Left ventricle myocardium superior (tissue), 1 donor: ENCODE measurements at places on chromosomes 2 and 18. TPM values are rescaled to one million over a fixed set of nuclear protein-coding genes. Genes with fewer than 3 reads are reported as not detected.

- no peak for DNase-seq
Observed at GRCh38 chr2:68660658-68661057, 17.3 kb downstream of the PROKR1 start.

DNA sequence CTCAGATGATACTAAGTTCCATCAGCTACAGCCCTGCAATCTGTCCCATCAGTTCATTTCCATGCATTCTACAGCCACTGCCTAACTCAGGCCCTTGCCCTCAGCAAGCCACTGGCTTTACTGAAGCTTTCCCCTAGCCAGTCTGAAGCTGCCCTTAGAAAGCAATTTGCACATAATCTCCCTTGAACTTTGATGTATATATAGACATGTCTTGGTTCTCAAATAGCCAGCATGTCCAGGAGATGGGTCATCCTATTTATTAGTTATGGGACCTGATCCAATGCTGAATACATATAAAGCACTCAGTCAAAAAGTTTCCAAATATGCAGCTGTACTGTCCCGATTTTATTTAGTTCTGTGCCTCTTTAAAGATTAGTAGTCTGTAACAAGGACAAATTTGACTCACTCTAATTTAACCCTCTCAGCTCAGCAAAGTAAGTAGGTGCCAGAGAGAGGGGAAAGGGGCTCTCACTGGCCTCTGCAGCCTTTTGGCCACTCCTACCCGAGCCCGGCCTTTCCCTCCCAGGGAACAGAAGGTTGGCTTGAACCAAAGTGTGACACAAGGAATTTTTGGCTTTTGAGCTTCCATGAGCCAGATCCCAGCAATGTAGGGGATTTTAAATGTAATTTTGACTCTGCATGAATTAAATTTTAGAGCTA lies 70.7 kb downstream of the CCDC93 start:
- no peak for DNase-seq

Gene TMEM182
- total RNA-seq: 176 TPM

Gene SOWAHC
- total RNA-seq: 2.5 TPM
